Tongue (tissue), 3 donors: ENCODE measurements at places on chromosomes 2 and 18.

GRCh38 chr18:41266616-41267015, 688.4 kb upstream of the PIK3C3 start:
- DNase-seq = no peak

DNA sequence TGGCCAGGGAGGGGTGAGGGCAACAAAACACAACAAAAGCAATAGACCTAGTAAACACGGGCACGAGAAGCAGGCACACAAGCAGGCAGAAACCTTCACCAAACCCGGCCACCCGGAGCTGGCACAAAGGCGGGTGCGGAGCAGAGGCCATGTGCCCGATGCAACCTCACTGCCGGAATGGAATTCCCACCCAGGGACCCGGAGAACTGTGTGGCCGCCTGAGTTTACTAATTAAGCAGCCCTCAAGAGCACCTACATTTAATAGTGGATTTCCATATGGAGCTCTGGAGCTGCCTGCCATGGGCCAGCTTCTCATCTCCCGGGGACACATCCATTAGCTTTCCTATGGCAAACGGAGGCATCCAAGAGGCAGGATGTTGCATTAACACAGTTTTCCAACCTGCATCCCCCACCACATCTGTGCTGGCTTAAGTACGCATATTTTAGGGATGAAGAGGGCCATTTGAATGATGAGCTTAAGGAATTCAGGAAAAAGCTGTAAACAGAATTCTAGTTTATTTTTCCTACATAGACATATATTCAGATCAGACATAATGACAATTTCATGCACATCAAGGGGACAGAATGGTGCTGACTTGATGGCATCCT, 104.5 kb upstream of the SMIM21 start:
- peak; percentile 35 for DNase-seq

GRCh38 chr2:106638580-106638979, 151.4 kb downstream of the CD8B2 start:
- no peak for DNase-seq

DNA sequence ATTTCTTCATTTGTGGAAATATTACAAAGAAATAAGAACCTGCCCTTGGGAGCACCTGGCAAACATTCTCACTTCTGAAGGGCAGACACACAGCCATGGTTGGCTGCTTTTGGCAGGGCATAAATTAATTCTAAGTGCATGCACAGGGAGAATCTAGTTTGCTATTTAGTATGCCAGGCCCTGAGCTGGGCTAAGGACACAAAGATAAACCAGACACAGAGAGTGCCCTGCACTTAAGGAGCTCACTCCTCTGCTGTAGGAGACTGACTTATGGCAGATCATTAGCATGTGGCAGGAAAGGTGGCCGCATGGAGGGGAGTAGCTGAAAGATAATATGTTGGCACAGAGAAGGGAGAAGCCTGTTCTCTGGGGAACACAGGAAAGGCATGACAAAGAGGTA, 367.0 kb downstream of the LPIN1 start:
- no peak for DNase-seq

GRCh38 chr2:30691948-30692828, 115.1 kb downstream of the CAPN13 start:
- no peak for DNase-seq

- DNase-seq = no peak
Observed at GRCh38 chr2:112095681-112096080, 40.6 kb downstream of the TMEM87B start.

GRCh38 chr18:35868915-35869314, 103.6 kb upstream of the RMP24 start:
- DNase-seq = no peak

DNA sequence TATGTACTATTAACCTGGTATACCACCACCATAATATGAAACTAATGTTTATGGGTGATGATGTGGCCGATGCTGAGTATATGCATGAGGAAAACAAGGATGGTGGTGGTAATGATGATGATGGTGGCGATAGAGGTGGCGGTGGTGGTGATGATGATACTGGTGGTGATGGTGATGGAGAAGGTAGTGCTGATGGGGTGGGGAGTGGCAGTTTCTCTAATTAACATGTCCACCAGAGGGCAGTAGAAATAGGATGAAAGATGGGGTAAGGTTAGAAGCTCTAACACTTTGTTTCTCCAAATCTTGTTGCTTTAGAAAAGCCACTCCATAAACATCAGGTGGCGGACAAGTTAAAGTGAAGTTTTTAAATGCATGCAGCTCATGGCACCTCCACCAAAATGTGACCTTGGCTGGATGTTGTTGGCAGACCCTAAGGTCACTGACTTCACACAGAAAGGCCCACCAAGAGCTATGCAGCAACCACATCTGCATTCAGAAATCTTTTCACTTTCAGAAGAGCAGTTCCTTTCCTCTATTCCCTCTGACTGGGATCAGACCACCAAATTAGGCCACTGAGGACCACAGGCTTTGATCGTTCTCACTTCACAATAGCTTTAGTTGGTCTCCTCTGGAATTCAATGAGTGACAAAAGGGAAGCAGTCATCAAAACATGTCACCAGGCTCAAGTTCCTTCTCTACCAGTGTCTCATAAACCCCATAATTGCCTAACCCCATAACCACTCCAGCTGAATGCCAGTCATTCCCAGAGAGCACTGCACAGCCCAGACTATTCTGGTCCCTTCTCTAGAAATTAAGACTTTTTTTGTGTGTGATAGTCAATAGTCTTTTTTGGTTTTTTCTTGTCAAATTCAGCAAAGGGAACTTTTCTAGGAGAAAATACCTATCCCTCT, 7.5 kb upstream of the BCL11A start:
- no peak for DNase-seq

GRCh38 chr2:175929850-175930249, 72.2 kb downstream of the LNPK start:
- peak; percentile 34 for DNase-seq

GRCh38 chr2:59947917-59948541, 605.4 kb downstream of the BCL11A start:
- peak; percentile 6 for DNase-seq

- DNase-seq = no peak
Observed at GRCh38 chr2:8628866-8629209, 53.0 kb upstream of the ID2 start.

GRCh38 chr2:50770299-50770698, 261.6 kb downstream of the NRXN1 start:
- no peak for DNase-seq

GRCh38 chr2:55116598-55116964, 66.3 kb upstream of the RTN4 start:
- no peak for DNase-seq

- DNase-seq = peak; percentile 19
Observed at GRCh38 chr2:223649554-223650533, 47.7 kb upstream of the SCG2 start.

GRCh38 chr2:229646186-229646723, 68.1 kb downstream of the DNER start:
- no peak for DNase-seq

DNA sequence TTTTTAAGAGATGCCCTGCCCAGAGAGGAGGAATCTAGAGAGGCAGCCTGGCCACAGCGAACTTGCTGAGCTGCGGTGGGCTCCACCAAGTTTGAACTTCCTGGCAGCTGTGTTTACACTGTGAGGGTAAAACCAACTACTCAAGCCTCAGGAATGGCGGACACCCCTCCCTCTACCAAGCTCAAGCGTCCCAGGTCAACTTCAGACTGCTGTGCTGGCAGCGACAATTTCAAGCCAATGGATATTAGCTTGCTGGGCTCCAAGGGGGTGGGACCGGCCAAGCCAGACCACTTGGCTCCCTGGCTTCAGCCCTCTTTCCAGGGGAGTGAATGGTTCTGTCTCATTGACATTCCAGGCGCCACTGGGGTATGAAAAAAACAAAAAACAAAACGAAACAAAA, 289.4 kb downstream of the KCNS3 start:
- no peak for DNase-seq

DNA sequence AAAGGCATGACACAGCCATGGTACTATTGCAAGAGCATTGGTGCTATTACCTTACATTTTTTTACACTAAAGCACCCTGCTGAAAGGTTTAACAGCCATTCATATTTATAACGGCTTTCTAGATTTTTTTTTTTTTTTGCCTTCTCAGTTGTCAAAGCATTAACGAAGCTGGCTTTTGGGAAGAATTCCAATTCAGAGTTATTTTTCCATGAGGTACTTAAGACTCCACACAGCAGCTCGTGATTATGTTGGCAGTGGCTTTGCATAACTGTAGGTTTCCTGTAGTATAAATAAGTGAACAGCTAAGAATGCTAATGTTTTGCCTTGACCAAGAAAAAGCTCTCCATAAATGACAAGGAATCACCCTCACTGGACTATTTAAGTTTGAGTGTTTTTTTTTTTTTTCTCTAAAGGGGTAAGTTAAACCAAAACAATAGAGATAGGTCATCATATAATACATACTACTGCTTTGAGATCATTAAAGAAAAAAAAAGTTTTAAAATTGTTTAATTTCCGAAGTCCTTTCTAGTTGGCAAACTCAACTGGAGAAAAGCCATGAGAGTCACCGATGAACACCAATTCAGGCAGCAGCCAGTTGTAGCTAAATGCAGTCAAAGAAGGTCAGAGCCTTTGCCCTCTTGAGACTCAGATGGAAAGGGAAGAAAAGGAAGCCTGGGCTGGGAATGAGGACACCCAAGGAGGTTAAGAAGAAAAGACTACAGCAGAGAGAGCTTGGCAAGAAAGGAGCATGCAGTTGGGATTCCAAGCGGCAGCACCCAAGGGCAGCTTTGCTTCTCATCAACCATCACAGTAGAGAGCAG, 187.4 kb upstream of the NCKAP5 start:
- DNase-seq = peak; percentile 92

GRCh38 chr18:11983592-11983991, 2.3 kb downstream of the IMPA2 start:
- no peak for DNase-seq

DNA sequence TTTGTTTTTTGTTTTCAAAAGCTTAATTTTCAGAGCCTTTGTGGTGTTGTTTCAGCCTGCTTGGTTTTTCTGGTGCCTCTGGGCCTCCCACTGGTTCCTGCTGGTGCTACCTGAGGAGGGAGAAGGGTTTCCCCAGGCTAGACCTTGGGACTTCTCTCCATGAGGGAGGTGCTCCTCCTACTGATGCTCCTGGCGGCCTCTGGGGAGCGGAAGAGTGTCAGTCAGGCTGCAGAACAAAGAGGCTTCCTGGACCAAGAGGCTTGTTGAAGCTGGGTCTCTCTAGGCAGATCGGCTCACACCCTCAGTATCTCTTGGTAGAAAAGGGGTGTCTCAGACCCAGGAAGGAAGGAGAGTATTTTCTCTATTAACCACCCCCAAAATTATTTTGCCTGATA, 32.2 kb downstream of the RFX8 start:
- DNase-seq = no peak

DNA sequence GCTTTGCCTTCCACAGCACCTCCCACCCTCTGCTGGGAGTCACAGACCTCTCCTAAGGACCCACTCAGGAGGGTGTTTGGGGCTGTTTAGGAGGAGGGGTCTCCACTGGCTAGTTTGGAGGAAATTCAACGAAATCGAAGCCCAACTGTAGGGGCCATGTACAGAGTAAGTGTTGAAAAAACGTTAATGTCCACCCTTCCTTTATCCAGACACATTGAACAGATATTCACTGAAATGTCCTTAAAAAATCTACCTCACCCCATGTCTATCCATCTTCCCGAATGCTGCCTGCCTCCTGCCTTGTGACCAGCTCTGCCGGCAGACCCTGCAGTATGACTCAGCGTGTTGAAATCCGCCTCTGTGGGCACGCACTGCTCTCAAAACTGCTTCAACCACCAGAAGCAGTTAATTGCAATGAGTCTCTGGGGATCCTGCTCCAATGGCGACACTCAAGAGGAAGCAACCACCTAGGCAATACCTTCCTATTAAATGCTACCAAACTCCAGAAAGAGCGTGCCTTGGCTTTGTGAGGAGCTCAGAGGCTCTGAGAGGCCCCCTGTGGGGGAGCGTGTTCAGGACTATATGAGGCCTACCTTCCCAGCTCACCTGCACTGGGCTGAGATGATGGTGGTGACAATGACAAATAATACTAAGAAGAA, 61.4 kb upstream of the RTN4 start:
- peak; percentile 57 for DNase-seq

DNA sequence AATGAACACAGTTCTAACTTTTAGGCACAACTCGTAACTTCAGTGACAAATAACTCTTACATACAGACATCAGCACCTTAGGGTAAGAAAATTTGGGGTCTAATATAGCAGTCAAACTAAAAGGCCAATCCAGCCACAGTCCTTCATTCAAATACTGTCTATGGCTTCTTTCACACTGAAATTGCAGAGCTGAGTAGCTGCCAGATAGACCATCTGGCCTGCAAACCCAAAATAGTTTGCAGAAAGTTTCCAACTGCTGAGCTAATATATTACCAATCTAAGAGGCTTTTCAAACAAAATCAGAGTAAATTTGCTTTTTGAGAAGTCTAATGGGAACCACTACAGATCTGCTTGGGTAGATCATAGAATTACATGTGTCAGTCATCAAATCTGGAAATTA, 183.4 kb downstream of the GALR1 start:
- peak; percentile 66 for DNase-seq
